Epithelial cell of proximal tubule (primary cell): ENCODE measurements at places on chromosomes 2 and 18.

DNA sequence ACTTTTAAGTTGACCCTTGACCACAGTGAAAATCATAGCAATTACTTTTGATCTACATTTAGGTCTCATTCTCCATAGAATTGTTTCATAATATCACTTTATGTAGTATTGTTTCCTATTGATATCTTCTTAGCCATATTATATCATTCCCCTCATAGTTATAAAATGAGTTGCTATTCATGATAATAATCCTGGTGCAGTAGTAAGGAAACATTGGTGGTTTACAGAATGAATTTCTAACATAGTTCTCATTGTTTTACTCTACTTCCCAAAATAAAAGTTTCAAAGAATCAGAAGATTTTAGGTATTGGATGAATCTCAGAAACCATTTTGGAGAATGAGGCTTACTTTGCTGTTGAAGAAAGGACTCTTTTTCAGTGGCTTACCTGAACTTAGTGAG is 246.0 kb downstream of the PARD3B start:
- DNase-seq: no peak

DNA sequence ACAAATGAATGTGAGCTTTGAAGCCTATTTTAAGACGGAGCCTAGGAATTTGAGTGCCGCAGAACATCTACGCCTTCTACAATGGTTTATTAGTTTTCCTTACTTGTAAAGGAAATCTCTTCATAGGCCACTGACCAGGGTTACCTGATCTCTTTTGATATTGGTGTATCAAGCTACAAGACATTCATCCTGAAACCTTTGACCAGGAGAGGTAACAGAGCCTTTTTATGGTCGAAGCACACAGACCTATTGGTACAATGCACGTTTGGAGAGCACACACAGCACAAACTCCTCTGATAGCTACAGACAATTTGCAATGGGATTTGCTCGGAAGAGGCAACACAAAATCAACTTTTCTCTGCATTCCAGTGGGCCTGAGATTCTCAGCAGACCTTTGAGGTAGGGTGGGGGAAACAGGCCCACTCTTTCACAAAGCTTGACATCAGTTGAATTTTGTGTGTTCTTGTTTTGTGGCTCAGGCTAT is 12.8 kb downstream of the MYCN start:
- no peak for DNase-seq

DNA sequence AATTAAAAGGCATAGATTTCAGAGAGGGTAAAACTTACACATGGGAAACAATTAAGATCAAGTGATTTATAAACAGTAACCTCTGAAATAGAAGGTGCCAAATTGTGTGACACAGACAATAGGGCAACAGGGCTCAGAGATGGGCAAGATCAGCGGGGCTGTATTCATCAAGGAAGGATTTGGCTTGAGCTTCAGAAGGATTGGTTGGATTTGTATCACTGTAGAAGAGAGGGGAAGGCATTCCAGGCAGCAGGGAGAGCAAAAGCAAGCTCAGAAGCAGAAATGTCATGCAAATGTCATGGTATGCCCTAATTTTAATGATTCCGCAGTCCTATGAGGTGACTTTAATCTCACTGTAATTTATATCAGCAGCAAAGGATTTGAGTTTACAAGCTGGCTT is 415.0 kb upstream of the NRP2 start:
- no peak for DNase-seq

- no peak for DNase-seq
These were observed 34.9 kb downstream of the ANO7 start for GRCh38 chr2:241223211-241224017.

DNA sequence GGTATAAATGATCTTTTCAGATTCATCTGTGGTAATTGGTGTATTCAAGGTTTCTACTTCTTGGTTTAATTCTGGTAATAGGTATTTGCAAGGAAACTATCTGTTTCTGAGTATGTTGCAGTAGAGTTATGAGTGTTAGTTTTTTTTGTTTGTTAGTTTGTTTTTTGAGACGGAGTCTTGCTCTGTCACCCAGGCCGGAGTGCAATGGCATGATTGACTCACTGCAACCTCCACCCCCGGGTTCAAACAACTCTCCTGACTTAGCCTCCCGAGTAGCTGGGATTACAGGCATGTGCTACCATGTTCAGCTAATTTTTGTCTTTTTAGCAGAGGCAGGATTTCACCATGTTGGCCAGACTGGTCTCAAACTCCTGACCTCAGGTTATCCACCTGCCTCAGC is 60.9 kb upstream of the IL1R2 start:
- DNase-seq: no peak

DNA sequence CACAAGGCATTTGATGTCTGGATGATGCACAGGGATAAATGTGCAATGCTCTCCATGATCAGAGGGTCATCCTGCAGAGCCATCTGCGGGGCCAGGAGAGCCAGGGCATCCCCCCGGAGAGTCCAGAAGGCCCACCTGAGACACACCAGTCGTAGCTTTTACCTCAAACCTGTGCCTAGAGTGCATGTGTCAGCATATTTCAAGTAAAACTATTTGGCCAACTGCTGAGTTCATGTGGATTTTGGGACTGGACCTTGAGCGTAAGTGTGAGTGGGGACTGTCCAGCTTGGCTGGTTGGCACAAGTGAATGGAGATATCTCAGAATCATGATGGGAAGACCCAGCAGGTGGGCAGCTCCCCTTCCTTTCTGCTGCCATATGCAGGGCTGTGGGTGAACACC is 147.8 kb upstream of the TPO start:
- no peak for DNase-seq

GRCh38 chr2:188527141-188527540 is 235.5 kb downstream of the GULP1 start:
- no peak for DNase-seq

- no peak for DNase-seq
These were observed 4.0 kb downstream of the NOP58 start for GRCh38 chr2:202269585-202269984.

DNA sequence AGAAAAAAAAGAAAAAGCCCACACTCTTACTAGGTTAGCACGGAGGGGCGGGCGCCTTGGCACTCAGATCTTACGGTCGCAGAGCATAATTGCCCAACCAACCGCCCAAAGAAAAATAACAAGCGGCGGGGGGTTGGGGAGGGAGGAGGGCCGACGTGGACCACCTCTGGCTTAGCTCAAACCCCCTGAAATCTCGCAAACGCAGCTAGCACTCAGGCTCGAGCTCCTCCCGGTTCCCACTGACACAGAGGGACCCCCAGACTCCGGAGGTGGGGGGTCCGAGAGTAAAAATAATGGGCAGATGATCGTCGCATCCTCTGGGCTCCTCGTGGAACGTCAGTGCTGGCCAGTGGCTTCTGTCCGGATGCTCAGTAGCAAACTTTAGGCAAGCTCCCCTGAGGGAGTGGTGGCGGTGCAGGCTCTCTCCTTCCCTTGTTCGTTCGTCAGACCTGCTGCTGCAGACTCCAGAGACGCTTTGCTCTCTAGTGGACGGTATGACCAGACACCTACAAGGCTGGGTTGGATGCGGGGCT is 12.0 kb downstream of the CATIP start:
- no peak for DNase-seq

DNA sequence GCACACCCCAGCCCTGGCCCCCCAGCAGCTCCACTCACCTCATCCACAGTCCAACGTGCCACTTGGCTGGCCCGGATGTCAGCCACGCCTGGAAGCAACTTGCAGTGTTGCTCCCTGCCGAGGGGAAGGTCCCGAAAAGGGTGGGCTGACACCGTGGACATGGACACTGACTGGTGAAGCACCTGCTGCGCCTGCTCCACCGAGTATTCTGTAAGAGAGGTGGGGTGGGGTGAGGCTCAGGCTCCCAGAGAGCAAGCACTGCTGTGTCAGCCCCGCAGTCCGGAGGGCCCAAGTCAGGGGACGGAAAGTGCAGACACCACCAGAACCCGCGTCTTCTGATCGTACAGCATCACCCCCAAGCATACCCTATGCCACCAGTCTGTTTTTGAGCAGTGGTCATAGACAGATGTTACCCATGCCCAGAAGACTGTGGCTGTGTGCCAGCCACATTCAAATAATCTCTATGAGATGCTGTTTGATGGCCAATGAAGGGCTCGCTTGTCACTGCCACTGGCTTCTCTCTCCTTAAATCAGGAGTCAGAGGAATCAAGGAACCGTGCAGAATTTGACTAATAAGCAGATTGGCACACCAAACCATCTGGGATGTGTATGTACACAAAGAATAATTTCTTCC is 74.2 kb upstream of the TMEM200C start:
- no peak for DNase-seq

DNA sequence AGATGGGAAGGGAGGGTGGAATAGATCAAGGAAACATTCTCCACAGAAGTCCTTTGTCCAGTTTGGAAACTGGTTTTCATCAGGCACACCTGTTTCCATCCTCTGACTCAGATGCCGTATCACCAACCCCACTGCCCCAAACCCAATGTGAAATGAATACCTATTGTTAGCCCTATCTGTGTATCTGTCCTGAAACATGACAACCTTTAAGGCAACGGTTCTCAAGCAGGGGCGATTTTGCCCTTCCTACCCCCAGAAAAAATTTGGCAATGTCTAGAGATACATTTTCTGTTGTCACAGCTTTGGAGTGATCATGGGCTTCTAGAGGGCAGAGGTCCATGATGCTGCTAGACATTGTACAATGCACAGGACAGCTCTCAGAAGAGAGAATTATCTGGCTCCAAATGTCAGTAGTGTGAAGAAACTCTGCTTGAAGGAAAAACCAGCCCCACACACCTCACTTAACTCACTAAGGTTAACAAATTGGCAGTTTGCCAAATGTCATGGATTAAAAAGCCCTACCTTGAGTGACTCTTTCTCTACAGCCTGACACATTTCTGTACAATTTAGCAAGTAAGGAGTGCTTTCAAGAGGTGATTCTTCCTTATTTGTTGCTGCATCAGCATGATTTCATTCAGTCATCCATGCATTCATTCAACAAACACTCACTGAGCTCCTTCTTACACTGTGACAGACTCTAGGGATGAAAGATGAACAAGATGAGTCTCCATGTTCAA is 3.4 kb downstream of the SCTR start:
- no peak for DNase-seq

DNA sequence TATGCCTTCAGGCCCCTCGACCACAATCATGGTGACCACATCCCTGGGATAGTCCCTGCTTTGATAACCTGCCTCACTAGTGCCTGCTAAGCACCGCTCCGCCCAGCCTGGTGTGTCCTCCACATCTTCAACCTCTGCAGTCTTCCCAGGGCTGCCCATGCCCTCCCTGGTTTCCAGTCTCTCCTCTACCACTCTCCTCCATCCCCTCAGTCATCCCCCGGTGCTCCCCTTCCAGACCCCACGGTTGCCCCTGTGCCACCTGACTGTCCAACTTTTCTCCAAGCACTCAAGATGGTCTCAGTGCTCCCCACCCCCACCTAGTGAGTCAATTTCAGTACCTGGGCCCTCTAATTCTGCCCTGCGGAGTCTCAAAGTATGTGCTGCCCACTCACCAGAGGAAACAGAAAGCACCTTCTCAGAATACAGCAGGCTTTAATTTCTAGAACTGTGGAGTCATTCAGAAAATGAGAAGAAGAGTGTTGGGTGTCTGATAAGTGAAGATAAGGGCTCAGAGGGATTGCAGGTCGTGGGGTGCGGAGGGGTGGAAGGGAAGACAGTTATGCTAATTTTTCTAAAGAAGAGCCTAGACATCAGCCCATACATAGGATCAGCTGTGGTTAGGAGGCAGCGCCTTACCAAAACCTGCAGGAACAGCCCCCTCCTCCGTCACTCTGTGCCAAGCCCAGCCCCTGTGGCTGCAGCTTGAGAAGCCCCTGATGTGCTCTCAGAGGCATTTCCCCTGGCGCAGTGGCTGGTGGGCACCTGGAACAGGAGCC is 53.6 kb upstream of the CAB39 start:
- no peak for DNase-seq

GRCh38 chr2:147082850-147083522 is 761.8 kb upstream of the ACVR2A start:
- peak; percentile 47 for DNase-seq
